ENCODE measurements at places on chromosomes 16 and 17.

DNA sequence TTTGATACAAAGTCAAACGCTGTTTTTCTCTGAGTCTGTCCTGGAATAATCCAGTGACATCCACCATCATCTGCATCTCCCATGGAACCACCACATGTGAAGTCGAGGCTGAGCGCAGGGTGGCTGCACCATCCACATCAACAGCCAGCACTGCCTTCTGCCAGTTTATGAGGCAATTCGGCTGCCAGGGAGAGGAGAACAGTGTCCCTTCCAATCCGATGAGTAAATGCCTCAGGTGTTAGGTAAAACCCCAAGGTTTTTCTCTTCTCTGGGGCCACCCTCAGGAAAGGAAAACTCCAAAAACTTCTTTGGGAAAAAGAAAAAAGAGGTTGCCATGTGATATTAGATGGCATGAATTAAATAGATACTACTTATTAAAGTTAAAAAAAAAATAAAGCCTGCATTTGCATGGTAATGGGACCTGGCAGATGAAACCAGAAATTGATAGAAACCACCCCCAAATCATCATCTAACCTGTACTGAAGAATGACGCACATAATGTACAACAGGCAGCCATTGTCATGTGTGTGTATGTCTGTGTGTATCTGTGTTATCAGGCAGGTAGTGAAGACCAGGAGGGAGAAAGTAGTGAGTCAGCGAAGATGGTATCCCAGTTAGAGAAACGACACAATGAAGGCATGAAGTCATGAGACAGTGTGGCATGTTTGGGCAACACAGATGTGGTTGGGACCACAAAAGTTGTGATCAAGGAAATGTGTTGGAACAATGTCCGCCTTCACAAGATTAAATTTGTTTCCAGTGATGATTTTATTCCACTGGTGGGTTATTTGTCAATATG lies 478.7 kb downstream of the CDH13 start:
- DNase-seq = no peak

GRCh38 chr17:74746922-74747321 lies 1.5 kb upstream of the NHERF1 start:
- DNase-seq = no peak

DNA sequence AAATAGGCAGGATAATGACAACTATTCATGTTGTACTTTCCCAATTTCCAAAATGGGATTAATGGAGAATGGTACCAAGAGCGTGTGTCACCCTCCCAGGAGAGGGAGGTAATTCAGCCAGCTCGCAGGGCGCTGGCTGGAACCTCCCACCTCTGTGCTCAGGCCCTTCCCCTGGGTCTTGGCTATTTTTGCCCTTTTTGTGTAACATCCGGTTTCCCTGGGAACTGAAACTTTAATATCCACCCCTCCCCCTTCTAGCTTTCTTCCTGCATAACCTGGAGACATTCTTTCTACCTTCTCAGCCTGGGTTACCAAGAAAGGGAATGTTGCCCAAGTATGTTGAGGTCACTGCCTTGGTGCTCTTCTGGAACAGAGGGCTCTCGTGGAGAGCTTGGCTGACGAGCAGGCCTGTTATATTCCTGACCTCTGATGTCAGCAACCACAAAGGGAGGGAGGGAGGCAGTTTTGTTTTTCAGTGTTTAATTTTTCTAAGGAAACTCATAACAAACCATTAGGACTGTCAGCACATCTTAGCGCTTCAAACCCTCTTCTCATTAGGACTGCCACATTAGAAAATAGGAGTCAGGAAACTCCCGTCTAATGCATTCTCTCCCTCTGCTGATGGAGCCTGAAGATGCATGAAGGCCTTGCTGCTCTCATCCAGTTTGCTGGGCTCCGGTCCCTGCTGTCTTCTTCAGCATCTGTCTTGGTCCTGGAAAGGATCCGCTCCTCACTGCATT lies 25.6 kb downstream of the ITGB3 start:
- DNase-seq = peak; percentile 98

- DNase-seq = no peak
Measured at GRCh38 chr17:79415365-79415764, 195.5 kb downstream of the RBFOX3 start.

DNA sequence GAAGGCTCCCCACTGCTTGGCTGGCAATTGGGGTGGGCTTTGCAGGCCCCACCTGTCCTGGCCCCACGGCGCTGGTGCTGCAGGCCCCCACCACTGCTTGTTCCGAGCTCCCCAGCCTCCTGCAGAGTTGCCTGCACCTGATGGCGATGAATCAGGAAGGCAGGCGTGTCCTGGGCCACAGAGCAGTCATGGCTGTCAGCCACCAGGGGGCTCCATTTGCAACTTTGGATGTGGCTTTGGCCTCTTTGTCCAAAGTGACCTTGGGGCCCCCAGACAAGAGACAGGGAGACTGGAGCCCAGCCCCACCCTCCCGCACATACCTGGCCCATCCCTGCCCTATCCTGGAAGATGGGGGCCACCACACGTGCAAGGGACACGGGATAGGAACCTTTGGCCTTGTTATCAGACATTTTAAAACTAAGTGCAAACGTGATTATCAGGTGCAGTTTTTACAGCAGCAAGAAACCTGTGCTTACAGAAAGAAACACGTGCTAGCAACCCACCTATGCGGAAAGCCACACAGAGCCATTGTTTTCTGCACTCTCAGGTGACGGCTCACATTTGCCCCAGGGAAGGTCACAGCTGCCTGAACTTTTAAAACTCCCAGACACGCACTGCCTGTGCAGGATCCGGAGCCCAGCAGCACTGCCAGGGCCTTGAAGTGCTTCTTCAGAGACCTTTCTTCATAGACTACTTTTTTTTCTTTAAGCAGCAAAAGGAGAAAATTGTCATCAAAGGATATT lies at the start of gene DNASE1:
Gene DNASE1, plus strand, starts transcription at position 443 of the 743 bp plus-strand sequence. CDS start 683 bp downstream, outside the sequence.
- DNase-seq = peak; percentile 67

- no peak for DNase-seq
Measured at GRCh38 chr17:77882040-77882439, 76.5 kb upstream of the TNRC6C start.

- DNase-seq = no peak
Measured at GRCh38 chr17:72760368-72760767, 332.1 kb downstream of the SLC39A11 start.

DNA sequence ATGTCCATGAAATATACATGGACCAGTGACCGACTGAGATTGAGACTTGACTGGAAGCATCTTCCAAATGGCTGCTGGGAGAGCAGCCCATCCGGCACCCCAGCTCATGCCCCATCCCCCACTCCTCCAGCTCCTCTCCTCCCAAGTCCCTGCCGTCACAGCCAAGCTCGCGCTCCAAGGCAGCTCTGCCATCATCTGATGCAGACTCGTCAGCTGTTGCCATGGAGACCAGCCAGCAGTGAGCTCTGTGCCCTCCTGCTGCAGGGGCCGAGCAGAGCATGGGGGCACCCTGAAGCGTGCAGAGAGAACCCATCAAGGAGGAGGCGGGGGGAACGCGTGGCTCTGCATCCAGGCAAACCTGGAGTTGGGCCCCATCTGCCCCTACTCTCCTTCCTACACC lies 74.5 kb upstream of the TNRC6C start:
- peak; percentile 23 for DNase-seq

DNA sequence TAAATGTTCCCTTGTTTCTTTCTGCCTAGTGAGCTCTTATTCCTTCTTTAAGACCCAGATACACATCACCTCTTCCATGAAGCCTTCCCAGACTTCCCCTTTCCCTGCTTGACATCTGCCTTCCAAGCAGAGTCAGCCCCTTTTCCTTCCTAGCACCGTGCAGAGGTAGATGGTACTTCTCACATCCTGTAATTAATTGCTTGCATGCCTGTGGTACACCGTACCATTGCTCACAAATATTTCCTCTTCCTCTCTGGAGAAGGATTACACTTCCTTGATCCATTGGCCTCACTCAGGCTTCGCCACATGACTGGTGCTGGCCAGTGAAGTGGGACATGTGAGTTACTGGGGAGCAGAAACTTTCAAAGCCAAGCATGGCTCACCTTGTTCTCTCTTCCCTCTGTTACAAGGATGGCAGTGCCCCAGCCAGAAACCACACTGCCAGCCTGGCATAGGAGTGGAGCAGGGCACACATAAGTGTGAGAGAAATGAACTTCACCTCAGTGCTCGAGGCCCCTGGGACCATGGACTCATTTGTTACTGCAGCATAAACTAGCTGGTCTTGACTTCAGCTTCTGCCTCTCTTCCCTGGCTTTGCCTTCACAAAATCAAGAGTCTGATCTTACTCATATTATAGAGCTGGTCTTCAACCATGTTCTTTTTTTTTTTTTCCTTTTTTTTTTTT lies 44.0 kb downstream of the SOST start:
- DNase-seq = peak; percentile 29

DNA sequence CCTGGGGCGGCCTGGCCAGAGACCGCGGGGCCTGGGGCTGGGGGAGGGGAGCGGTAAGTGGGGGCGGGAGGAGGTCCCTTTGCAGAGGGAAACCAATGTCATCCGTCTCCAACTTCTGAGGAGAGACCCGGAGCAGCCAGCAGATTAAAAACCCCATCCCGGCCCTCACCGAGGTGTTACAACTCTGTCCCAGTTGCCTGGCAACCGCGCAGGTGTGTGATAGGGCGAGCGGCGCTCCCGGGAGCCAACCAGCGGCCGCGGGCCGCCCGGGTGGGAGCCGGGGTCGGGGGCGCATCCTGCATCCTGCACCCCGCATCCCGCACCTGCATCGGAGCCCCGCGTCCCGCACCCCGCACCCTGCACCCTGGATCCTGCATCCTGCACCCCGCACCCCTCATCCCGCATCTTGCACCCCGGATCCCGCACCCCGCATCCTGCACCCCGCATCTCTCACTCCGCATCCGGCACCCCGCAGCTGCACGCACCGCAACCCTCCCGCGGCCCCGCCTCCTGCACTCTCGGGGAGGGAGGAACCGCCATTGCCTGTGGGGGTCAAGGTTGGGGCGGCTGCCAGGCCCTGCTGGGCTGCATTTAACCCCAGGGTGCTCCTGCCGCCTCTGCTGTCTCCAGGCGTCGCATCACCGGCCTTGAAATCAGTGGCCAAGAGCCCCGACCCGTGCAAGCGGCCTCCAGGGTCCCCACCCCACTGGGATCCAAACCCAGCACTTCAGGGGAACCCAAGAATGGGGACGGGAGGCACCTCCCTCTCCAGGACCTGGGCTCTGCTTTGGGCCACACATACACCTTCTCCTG lies 47.3 kb downstream of the RTN4RL1 start:
- no peak for DNase-seq

- DNase-seq = no peak
Measured at GRCh38 chr16:31084584-31085302, 4.0 kb downstream of the PRSS53 start.

- DNase-seq = no peak
Measured at GRCh38 chr16:88764913-88765349, 20.1 kb downstream of the PIEZO1 start.

DNA sequence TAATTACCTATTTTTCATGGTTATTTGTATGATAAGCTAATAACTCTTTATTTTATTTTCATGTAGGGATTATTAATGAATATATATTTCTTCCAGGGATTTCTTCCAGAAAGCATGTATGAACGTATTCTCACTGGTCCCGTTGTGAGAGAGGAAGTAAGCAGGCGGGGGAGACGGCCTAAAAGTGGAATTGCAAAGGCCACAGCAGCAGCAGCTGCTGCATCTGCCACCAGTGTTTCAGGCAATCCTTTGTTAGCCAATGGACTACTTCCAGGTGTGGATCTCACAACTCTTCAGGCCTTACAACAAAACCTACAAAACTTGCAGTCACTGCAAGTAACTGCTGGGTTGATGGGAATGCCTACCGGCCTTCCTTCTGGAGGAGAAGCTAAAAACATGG lies 110.3 kb upstream of the RBL2 start:
- DNase-seq = no peak

- no peak for DNase-seq
Measured at GRCh38 chr17:38604479-38605403, 1.0 kb downstream of the SRCIN1 start.

GRCh38 chr17:8785547-8786413 lies 13.4 kb downstream of the MFSD6L start:
- DNase-seq = peak; percentile 76

GRCh38 chr17:17227608-17228520 lies 9.1 kb downstream of the FLCN start:
- no peak for DNase-seq

GRCh38 chr17:35942588-35943186 lies 826 bp downstream of the LYZL6 start:
- no peak for DNase-seq

DNA sequence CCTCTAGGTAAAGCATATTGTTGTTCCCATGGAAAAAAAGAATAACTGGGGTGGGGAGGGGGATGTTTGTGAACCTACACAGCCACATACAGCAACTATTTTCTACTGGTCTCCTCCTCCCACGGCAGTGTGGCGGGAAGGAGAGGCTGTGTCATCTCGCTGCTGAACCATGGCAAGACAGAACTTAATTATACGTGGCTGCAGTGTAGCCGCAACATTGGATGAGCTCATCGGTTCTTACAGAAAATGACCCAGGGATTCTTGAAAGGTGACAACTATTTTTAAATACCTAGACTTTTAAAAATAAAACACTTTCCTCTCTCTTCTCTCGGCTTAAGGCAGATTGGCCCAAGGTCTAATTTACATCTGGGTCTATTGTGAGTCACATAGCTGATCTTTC lies 19.8 kb upstream of the TEKT3 start:
- no peak for DNase-seq
